ENCODE measurements at places on chromosomes 3 and 15.
A peak's percentile ranks its signal among the peaks of the same experiment; 100 is the strongest.

DNA sequence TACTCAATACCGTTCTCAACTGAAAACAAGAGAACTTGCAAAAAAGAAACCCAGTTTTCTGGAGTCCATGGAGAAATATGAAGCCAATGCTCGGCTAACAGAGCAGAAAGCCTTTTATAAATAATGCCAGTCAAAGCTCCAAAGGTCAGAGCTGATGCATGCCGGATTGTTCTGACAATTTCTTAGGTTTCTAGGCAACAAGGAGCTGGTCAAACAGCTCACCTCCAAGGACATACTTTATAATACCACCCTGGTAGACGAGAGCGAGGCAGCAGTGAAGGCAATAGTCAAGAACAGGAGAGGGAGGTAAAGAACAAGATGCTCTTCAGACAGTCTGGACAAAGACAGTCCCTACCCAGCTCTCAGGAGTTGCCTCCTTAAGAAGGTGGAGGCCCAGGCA lies 111.1 kb downstream of the UBE3A start:
- no peak for DNase-seq

GRCh38 chr15:51168700-51169099 lies 74.0 kb upstream of the TNFAIP8L3 start:
- no peak for DNase-seq

GRCh38 chr3:119304201-119304713 lies 10.1 kb downstream of the ARHGAP31 start:
- DNase-seq = no peak

DNA sequence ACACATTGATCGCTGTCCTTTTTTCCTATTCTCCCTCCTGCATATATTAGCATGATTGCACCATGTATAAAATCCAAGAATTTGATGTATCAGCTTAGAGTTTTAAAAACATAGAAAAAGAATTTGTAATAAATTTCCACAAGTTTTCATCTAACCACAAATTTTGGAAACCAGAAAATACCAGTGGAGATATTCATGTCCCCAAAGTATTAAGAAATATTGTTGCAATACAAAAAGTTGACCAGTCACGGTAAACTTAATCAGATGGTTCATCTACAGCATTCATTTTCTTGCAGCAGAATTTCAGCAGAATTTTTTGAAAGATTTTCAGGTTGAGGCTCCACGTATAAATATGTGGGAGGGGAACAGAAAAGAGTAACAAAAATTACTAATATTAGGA lies 500.9 kb upstream of the MDFIC2 start:
- DNase-seq = no peak

DNA sequence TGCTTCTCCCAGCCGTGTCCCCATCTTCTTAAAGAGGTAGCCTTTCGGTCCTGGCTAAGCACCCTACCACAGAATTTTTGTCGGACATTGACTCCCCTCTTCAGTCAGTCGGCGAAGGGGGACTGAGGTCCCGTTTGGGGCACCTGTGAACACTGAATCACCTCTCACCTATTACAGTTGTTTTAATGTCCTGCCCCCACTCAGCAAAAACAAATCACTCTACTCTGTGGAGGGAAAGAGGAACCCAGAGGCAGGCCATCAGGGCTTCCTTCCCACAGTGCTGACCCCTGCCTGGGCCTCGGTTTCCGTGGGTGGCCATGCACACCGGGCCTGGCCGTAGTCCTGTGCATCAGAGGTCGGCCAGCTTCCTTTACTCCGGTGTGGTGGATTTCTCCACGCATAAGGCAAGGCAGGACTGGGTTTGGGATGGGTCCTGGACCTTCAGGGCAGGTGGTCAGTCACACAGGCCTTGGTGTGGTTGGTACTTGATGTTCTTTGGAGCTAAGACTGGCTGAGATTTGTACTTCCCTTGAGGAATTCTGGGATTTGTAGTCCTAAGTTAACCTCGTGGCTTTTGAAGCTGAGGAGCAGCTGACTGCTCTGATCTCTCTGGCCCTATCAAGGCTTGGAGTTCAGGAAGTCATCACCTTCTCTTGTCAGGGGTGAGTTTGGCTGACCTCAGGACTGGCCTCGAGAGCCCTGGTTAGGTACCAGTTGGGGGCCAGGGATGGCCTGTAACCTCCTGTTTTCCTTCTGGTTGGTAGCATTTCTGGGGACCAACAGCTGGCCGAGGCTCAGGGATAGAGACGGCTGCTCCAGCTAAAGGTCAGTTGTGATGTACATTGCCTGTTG lies 627 bp upstream of the FAM131A start:
- no peak for DNase-seq

DNA sequence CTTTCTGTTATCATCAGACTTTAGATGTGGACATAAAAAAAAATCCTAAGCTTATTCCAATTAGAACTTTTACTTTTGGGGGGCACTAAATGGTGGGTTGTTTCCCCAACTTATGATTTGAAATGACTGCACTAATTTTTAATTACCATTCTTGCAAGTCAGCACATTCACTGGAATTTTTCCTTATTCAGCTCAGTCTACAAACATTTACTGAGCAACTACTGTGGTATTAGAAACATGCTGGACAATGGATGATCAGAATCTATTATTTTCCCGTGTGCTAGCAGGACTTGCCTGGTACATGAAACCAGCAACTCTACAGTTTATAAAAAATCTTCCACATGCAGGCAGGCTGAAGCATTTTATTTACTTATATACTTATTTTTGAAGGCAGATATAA lies 273.6 kb downstream of the FOXP1 start:
- no peak for DNase-seq

DNA sequence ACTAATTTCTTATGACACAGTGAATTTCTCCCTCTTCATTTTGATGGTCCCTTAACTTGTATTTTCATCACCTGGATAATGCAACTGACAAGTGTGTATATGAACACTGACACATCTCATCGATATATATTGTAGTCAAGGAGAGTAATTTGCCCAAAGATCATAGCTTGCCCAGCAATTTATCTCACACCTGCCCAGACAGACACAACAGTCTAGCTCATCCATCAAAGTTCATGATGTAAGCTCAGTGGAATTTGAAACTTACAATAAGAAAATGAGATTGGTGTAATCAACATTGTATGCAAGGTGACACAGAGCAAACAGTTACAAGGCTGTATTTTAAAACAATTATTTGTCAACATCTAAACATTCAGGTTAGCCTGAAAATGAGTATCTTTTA lies 805.8 kb downstream of the NAALADL2 start:
- DNase-seq = no peak

DNA sequence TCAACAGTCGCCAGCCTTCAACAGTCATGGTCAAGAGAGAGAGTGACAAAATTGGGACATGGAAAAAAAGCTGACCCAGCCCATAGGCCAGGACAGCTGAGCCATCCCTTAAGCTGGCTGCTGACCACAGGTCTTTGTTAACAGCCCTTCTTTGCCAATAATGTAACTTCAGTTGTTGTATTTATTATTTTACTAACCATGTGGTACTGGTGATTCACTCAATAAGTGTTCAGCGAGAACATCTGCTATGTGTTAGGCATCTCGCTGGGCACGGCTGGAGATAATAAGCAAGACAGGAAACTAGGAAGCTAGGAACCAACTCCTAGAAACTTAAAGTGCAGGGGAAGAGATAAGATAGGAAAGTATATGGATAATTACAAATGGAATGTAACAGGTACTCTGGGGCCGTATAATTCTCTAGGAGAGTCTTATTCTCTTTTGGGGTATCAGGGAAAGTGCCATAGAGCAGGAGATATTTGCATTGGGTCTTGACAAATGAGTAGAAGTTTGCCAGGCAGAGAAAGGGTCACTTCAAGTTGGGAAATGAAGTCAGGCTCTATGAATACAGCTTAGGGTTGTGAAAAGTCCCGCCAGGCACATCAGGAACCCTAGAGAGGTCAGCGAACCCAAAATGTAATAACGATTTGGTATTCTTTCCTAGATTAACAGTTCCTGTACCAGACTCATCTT lies 84.0 kb upstream of the TRA2B start:
- DNase-seq = no peak

- DNase-seq = no peak
These were observed 19.6 kb downstream of the NR1D2 start for GRCh38 chr3:23964537-23965235.

GRCh38 chr15:42921342-42921731 lies 759 bp upstream of the TTBK2 start:
- DNase-seq = peak; percentile 29

DNA sequence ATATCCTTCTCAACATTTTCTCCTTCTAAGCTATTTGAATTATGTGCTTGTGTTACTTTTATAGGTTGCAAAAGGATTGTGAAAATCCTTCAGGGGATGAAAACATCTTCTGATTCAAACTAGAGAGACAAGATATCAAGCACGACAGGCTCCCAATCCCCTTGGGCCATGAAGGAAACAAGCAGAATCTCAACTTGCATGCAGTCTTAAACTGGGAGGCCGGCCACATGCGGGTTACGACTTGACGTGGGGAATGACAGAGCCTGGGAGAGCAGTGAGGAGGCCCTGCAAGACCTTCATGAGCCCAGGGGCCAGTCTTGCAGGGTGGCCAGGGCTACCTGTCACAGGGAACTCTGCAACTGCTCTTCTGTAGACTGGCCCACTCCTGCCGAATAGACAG lies 94.4 kb downstream of the SCN11A start:
- DNase-seq = no peak

DNA sequence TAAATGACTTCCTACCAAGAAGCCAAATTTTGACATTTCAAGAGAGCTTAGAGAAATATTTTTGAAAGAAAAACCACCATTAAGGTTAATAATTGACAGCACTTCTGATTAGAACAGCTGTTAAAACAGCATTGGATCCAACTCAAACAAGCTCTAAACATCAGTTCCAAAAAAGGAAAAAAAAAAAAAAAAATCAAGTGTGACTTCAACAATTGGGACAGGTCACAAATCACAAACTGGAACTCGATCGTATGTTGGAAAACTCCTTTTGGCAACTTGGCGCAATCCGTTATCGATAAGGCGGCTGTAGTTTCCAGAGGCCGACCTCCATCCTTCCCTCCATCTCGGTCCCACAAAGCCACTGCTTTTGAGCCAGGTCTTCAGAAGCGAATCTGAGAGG lies 17.8 kb downstream of the TLE3 start:
- no peak for DNase-seq

DNA sequence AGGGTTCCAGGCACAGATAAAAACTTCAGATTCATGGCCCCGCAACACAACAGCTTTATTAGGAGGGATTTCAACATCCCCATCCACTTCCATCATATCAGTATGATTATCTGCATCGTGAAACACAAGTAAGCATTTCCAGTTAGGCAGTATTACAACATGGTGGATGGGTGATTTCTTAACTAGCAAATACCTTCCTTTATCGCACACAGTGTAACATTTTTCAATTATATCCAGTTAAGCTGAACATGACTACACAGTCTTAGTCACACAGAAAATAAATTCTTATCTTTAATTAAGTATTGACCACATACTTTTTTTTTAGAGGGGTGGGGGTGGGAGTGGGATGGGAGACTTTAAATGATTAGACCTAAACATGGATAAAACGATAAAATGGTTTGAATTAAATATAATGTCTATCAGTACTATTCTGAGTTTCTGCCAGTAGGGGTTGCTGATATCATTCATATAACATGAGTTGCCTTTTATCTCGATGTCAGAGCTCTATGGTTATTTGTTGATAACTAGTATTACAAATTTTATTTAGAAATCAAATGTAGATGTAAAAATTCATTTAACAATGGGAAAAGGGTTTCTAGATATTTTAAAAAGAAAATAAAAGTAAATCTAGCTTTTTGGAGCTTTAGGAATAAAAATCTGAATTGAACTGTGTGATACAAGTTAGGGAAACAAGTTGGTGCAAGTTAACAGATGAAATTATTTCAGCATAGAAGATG lies 146.6 kb downstream of the TBL1XR1 start:
- no peak for DNase-seq

DNA sequence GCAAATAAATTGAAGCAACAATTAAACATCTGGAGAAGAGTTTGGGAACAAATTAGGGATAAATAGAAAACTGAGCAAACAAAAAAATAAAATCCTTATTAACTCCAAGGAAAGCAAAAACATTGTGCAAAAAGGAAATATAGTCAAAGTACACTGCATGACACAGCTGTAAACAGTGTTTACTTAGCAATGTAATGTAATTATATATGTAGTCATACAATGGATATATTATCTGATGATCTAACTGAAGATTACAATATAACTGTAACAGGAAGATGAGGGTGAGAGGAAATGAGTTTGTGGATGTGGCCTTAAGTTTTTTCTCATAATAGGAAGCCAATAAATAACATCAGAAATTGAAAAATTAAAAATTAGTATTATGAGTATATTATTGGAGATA lies 42.5 kb downstream of the SCN10A start:
- DNase-seq = no peak

DNA sequence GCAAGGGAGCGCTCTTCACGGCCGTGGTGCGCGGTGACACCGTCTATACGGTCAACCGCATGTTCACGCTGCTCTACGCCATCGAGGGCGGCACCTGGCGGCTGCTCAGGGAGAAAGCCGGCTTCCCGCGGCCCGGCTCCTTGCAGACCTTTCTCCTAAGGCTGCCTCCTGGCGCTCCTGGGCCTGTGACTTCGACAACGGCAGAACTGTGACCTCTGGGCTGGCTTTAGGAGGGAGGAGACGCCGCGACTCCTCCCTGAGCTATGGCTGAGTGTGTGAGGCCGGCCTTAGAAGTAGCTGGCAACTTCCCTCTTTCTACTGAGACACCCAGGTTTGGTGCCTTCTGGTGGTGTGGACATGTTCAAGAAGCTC lies 1.4 kb downstream of the KBTBD13 start:
- peak; percentile 27 for DNase-seq

DNA sequence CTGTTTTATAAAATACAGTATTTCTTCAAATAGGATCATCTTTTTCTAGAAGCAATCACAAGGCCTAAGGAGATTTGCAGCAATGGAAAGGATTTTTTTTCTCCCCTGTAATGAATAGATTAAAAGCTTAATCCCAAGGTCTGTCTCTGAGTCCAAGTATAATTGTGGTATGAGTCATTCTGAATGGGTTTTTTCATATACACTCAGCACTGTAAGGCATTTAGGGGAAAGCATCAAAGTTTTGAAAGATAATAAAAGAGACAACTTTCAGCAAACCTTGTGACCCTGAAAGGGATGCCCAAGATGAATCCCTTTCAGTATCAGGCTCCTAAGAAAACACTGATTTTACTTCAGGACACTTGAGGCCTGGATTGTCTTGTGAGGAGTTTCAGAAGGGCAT lies 23.3 kb upstream of the LARS2 start:
- no peak for DNase-seq

DNA sequence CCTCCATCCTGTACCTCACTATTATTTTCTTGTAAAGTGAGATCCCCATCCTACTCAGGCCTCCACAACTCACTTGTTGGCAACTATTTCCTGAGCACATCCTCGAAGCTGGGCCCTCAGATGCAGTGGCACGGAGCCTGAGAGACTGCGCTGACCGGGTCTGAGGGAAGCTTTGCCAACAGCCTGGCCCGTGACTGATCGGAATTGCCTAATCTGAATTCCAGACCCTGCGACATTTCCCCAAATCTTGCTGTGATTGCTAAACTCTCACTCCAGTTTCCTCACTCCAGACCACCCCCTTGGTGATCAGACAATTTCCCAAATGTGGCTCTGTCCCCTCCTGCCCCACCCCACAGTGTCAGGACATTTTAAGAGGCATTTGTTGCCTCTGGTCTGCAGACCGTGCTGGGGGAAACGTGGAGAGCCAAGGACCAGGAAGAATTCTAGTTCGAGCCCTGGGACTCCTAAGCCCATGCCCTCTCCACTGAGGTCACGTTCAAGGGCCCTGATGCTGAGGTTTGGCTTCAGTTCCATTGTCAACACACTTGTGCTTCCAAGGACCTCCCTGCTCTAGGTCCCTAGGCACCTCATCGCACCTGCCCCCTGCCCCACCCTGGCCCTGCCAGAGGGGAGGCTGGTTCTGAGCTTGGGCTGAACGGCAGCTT lies 22.8 kb downstream of the KLHL25 start:
- DNase-seq = no peak
